NCI-H345 (cell line): ENCODE measurements at places on chromosomes 6 and 20.

DNA sequence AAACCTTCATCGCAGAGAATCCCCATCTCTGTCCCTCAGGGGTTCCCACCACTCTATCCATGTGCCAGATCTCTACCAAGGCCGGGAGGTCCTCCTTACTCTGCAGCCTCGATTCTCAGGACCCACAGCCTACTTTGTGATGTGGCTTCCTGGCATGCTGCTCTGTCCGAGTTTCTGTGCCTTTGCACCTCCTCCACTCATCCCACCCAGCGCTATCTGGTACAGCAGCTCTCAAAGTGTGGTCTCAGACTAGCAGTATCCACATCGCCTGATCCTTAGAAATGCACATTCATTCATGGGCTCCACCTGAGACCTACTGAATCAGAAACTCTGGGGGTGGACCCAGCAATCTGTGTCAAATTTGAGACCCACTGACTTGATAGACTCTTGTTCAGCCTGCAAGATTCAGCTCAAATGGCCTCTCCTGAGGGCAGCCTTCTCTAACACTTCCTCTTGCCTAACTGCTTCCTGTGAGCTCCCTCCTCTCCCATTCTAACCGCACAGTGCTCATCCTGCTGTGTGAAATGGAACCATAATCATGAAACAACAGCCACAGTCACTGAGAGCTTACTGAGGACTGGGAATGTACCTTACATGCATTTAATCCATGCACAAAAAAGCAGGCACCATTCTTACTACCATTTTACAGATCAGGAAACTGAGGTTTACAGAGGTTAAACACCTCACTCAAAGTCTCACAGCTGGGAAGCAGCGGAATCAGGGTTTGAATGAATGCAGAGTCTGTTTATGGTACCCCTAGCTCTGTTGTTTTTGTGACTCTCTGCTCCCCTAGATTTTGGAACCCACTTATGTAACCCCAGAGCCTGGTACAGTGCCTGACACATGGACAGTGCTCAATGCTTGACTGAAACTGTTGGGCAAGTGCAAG is 69.4 kb downstream of the JPH2 start:
- DNase-seq, result no peak

DNA sequence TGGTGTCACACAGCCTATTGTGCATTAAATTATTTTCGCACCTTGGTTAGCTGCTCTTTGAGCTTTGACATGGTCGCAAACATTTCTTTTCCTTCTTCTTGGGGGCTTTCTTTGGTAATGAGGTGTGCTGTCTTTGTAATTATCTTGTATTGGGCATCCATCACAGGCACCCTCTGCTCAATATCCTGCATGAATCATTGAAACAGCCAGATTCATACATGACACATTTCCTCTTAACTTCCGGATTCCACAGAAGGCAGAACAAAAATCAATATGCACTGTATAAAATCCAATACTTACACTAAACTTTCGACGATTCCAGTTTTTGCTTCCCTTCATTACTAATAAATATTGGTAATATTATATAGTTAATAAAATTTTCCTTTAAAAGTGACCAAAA is 175.6 kb downstream of the SYNE1 start:
- DNase-seq, result no peak

DNA sequence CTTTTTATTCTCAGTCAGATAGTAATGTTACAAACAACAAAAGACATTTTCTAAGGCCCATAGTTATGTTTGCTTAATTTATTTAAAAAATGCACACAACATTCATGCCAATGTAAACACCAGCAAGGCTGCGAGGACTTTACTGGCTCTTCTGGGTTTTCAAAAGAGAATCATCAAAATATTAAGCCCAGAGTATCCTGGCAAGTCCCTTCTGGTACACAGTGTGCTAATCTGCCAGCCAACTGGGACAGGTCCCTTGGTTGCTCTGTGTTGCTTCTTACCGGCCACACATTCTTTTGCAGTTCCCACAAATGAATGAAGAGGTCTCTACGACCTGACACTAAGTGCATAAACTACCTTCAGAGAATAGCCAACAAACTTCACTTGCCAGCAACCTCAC is 42.6 kb upstream of the SPDEF start:
- no peak for DNase-seq

GRCh38 chr6:64266351-64266821 is 630.8 kb downstream of the PHF3 start:
- DNase-seq, result no peak

DNA sequence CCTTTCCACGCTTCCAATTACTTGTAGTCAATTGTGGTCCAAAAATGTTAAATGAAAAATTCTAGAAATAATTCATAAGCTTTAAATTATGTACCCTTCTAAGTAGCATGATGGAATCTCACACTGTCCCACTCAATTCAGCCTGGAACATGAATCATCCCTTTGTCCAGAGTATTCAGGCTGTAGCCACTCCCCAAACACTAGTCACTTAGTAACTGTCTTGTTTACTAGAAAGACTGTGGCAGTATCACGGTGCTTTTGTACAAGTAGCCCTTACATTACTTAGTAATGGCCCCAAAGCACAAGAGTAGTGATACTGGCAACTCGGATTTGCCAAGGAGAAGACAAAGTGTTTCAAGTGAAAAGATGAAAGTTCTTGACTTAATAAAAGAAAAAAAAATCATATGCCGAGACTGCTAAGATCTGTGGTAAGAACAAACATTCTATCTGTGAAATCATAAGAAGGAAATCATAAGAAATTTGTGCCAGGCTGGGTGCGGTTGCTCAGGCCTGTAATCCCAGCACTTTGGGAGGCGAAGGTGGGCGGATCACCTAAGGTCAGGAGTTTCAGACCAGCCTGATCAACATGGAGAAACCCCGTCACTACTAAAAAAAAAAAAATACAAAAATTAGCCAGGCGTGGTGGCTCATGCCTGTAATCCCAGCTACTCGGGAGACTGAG is 168.5 kb upstream of the SIM1 start:
- no peak for DNase-seq

DNA sequence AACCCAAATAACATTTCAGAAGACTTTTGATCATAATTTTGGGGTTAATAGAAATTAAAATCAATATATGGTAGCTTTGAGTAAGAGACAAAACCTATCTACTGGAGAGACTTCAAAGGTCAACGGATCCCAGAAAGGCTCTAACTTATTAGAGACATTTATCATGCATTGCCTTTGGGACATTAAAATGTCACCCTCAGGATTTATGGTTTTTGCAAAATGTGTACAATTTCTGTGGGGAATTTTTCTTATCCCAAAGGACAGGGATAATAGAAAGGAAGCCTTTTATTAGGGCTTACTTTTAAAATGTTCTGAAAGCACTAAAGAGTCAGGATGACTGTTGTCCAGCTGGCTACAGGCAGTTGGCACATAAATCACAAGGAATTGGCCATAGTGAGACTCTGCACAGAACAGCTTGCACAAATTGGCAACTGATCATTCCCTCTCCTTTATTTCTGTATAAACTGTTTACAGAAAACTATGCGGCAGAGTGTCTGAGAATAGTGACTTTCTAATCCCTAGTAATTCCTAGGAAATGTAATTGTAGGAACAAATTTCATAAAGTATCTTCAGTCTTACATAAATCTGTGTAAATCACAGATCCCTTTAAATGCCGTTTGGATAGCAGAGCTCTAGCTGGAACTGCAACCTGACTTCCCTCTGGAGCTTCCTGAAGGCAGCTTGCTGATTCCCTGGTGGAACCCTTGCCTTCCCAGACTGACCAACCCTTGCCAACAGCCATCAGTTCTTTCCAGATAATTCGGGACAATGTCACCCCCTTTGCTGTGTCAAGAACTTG is 201.1 kb upstream of the PREP start:
- no peak for DNase-seq

GRCh38 chr20:7520361-7520760 is 419.9 kb downstream of the HAO1 start:
- no peak for DNase-seq

DNA sequence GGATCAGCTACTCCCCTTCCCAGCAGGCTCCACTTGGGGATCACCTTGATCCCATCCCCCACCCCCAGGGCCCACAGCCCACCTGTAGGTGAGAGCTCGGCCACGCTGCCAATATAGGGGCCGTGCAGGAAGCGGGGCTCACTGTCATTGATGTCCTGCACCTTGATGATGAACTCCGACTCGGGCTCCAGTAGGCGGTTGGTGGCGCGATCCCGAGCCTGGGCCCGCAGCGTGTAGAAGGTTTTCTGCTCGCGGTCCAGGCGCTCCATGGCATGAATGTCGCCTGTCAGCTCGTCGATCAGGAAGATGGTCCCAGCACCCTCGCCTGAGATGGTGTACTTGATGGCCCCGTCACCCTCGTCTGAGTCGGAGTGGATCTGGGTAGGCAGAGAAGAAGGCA is 67.4 kb downstream of the CDH22 start:
- DNase-seq, result no peak

GRCh38 chr6:31861919-31862343 is 690 bp downstream of the NEU1 start:
- no peak for DNase-seq

DNA sequence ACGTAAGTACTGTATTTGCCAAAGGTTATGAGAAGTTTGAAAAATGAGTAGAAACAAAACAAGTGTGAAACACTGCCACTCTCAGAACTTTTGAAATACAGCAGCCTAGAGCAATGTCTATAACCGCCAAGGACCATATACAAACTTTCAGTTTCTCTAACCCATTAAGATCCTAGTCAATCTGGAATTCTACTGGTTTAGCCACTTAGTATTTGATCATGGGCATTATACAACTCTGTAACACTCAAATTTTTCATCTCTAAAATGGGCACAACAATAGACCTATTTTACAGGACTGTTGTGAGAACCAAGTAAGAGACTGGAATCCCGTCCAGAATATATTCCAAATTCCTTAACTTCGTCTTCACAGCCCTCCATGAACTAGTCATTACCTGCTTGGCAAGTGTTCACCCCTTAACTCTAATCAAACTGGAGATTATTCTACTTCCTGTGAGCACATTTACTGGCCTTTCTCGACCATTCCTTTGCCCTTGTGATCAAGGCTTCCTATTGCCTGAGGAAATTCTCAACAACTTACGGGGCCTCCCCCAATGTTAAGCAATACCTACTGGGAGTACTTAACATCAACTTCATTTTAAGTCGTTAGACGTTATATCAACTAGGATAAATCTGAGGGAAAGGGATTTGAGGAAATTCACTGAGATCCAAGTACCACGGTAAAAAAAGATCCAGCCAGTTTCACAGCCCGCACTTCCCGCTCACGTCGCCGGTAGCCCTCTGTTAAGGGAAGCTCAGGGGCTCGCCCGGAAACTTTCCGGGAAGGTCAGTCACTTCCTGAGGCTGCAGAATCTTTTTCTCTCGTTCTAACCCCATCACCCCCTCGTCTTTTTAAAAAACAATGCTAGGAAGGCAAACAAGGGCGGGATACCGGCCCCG is 1.1 kb downstream of the EIF2S2 start:
- DNase-seq, result peak; percentile 13

DNA sequence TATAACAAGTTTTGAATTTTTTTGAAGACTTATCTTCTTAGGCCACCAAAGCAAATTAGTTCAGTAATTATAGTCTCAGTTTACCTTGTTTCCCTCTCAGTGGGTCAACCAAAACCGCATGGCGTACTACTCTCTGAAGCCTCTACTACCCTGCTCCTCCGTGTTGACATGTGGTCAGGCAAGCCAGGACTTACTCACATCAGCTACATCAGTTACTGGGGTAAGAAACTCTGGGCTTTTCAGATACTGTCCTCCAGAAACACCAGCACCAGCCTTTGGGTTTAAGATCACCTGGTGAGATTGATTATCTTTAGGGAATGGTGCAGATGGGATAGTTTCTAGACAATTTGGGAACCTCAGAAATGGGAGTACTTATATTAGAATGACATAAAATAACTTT is 55.1 kb downstream of the KCNQ5 start:
- no peak for DNase-seq

- DNase-seq, result peak; percentile 13
Observed at GRCh38 chr6:143429970-143430369, 20.5 kb downstream of the ADAT2 start.

- peak; percentile 27 for DNase-seq
Observed at GRCh38 chr6:167973148-167973885, 24.2 kb upstream of the KIF25 start.

GRCh38 chr6:39893286-39893685 is 41.0 kb downstream of the MOCS1 start:
- no peak for DNase-seq

DNA sequence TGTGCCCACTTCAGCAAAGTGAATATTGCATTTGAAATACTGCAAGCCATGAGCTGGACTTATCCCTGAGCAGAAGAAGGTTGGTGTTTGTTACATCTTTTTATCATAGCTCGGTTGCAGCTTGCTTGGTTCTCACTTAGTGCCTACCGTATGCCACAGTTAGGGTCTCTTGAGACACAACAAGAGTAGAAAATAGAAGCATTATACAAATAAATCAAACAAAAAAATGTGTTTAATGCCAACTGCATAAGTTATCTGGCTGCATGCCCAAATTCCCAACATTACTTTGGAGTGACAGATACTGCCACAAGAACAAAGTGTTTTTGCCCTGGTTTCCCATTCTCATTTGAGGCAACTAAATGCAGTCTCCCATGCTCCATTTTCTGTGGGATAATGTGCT is 53.9 kb upstream of the LAMP5 start:
- no peak for DNase-seq

DNA sequence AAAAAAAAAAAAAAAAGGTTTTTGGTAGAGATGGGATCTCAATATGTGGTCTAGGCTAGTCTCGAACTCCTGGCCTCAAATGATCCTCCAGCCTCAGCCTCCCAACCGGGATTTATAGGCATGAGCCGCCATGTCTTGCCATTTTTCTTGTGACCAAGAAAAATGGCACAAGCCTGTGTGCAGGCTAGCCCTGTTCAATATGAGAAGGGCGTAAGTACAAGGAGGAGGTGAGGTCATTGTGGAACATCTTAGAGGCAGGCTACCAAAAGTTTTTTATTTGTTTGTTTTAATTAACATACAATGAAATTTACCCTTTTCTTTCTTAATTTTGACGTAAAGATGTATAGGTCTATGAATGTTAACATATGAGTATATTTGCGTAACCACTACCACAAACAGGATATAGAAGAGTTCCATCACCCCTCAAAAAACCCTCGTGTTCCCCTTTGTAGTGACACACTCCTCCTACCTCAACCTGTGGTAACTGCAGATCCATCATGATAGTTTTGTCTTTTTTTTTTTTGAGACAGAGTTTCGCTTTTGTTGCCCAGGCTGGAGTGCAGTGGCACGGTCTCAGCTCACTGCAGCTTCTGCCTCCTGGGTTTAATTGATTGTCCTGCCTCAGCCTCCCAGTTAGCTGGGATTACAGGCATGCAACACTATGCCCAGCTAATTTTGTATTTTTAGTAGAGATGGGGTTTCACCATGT is 28.3 kb upstream of the KIF3B start:
- no peak for DNase-seq
